ENCODE measurements at places on chromosomes 1 and 21.

- DNase-seq = no peak
Measured at GRCh38 chr1:102961549-102961948, 146.8 kb downstream of the COL11A1 start.

GRCh38 chr1:89041721-89042120 is 19.1 kb upstream of the GBP3 start:
- DNase-seq = no peak

DNA sequence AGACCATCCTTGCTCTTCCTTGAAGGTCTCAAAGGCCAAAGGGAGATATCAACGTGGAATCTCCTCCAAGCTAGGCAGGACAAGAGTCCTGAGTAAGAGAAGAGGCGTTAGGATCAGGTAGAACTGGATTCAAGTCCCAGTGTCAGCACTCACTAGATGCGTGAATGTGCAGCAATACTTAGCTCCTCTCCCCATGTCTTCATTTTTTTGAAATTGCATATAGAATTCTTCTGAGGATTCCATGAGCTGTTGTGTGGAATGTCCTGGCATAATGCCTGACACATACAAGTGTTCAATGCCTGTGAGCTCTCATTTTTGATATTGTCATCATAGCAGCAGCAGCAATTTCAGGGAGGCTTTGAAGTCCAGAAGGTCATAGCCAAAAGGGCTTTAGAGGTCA is 333.2 kb downstream of the KCNH1 start:
- DNase-seq = no peak

DNA sequence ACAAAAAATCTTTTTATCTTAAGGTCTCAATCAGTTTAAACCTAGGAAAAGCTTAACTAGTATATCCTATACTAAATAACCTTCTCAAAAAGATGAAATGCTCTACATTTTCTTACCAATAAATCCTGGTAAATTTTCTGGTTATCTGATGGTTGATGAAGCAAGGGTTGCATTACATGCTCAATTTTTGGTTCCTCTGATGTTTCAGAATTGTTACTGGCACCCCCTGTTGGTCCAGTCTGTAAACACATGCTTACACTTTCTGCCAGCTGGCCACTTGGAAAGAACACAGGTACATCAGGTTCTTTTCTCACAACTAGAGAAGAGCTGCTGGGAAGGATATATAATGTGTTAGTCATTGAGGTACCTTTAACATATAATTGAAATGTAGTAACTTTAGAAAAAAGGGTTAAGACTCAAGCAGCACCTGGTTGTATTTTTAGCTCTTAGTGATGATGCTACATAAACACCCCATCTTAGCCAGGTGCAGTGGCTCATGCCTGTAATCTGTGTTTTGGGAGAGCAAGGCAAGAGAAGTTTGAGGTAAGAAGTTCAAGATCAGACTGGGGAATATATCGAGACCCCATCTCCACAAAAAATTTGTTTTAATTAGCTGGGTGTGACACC is 30.9 kb upstream of the TAL1 start:
- DNase-seq = peak; percentile 14

GRCh38 chr1:227152525-227152924 is 165.8 kb downstream of the CDC42BPA start:
- DNase-seq = no peak

DNA sequence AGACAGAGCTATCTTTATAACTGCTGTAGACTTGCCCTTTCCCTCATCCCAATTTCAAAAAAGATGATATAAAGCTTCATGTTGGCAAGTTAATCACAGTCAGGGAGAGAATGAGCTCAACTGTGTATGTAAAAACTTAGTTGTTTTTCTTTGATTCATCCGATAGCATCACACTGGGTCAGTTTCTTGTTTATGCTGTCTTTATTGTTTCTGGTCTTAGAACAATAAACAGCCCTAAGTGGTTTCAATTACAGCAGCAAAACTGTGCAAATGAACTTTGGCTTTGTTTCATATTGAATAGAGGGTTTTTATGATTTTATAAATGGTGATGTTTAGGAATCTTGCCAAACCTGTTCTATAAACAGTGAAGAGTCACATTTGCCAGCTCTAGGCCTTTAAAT is 423.8 kb upstream of the CXADR start:
- DNase-seq = no peak

DNA sequence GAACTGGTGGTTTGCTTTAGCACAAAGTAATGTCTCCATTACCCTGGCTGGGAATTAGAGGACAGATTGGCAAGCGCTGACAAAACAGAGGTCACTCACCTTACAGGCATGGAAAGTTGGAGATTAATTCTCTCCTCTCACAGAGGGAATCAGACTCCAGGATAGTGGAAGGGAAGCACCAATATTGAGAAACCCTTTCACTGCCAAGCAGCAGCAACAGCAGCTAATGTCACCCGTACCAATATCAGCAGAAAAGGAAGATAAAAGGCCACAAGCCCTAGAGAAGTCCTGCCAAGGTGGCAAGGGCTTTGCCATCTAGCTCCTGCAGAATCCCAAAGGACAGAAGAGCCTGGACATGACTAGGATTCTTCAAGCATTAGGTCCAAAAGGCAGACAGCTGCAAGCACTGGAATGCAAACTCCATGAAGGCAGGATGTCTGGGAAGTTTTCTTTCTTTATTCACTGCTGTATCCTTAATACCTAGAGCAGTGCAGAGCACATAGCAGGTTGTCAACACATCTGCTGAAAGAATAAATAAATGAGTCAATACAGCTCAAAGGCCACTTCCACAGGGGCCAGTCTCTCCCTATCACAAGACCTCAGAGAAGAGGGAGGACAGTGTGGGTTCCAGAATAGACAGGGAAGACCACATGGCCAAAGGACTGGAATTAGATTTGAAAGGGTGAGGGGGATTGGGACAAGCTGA is 57.2 kb downstream of the ERI3 start:
- no peak for DNase-seq

DNA sequence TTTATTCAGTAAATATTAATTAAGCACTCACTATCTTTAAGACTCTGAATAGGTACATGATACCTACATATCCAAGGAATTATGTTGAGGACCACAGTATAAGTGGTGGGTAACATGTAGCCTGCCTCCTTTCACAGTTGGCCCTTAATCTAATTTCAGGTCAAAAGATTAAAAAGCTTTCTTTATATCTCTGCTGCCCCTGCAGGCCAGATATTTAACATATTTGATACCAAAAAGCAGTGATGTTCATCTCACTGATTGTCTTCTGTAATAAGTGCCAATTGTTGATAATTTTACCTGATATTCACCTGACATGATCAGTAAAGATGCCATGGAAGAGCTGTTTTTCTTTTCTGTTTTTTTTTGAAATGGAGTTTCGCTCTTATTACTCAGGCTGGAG is 36.5 kb downstream of the RLF start:
- DNase-seq = no peak

GRCh38 chr1:227544067-227545050 is 19.0 kb upstream of the ZNF678 start:
- DNase-seq = no peak

DNA sequence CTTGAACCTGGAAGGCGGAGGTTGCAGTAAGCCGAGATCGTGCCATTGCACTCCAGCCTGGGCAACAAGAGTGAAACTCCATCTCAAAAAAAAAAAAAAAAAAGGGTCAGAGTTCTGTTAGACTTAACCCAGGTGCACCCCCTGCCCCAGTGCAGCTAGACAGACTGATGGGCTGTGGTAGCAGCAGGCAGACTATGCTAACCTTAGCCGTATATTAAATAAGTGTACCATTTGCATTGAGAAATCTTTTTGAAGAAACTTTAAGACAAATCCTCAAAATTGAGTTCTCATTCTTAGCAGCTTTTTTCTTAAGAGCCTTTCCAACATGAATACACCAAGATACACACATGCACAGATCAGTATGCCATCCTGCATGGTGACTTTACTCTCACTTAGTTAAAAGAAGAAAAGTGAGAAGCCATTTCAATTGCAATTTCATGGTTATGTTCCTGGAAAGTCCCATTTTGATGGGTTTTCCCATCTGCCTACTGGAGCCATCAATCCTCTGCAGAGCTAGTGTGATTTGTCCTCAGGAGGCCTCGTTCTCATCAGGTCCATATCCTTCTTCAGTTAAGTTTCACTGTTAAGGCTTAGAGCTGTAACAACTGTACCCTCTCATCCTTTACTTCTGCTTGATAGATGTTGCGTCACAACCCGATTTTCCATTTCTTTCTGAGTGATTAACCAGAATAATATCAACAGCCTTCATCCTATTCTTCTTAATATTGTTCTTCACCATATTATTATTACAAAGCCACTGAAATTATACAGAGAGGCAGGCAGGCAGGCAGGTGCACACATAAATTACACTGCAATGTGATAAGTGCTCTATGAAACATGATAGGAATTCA is 7.3 kb downstream of the FCRLB start:
- no peak for DNase-seq

DNA sequence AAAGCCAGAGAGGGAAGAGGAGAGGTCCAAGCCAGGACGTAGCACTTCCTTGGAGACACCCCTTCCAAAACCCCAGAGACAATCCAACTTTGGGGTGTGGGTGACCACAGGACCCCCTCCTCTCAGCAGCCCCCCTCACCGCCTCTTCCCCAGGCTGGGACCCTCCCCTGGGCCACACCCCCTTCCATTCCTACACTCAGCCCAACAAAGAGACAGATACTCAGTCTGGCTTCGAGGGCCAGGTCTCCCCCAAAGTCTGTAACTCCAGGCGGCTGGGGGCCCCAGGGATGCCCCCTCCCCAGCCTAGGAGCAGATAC is 1.4 kb downstream of the MEX3A start:
- no peak for DNase-seq

All from AG09319 (cell line).